ENCODE measurements at places on chromosomes 11 and 22.

DNA sequence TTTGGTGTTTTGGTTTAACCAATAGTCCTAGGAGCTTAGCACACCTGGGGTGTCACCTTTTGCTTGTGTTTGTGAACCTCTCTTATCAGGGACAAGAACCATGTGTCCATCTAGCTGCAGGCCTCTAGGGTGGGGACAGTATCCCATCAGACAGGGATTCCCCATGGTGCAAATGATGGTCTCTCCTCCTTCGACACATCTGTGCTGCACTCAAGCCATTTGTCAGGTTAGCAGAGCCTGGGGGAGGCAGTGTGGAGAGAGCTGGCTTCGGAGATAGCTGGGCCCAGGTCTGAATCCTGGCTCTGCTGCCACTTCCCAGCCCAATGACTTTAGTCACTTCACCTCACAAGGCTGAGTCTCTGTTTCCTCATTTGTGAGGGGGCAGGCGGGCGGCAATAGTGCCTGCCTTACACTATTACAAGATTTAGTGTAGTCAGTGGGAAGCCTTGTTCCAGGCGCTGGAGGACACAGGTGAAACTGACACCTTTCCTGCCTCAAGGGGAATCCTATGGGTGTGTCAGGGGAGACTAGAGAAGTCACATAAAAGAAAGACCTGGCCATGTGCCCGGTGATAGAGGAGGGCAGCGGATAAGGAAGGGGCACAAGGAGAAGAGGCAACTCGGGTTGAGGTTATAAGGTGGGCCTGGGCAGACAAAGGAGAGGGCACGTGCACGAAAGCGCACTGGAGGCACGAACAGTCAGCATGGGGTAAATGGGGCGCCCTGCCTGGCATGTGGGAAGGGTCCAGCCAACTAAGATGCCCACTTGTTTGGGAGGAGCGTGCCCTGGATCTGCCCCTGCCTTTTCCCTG is 12.6 kb downstream of the KLHL35 start:
- DNase-seq: no peak

DNA sequence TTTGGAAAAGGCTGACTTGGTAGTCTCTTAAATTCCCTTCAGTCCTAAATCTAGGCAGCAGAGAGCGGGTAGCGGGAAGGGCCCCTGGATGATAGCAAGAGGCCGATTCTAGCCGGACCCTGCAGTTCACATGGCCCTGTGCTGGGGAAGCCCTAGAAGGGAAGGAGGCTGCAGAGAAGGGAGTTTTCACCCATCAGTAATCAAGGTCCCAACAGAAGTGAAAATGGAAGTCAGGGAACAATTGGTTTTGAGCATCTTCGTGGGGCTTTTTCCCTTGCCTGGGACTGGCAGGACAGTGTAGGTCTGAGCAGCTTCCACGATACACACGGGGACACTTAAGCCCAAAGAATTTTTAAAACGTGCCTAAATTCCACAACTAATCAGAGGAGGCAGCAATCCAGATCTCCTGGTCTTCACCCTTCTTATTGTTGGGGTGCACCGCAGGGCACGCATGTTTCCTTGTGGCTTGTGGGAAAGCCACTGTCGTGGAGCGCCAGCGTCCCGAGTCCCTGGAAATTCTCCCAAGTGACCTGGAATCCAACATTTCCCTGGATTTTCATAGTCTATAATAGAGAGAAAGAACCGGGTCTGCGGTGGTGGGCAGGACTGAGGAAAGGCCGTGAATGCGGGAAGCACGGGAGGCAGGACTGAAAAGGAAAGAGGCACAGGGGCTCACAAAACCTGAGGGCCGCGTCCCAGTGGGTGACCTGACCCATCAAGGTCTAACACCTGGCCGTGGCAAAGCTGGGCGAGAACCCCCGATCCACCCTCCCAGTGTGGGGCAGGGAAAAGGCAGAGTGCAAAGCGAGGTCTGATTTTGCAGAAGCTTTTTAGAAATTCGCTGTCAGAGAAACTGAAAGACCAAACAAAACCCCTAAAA is 846 bp upstream of the OAF start:
- no peak for DNase-seq

- no peak for DNase-seq
These were observed 55.5 kb upstream of the SLC5A12 start for GRCh38 chr11:26777372-26777808.

- DNase-seq: no peak
These were observed 406.7 kb downstream of the TBC1D22A start for GRCh38 chr22:47168900-47169800.

DNA sequence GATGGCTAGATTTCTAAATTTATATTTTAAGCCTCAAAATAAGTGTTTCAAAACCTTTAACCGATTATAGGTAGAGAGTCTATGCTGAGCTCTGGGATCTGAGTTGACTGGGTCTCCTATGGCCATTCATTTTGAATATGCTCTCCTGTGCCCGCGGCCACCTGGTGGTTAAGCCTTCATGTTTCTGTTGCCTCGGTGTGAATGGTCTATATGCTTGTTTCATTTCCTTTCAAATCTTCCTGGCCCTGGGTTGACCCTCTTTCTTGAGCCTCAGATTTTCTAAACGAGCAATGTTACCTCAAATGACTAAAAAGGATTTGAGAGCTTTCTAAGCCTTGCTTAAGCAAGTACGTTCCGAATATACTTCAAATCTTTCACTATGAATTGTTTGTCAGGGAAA is 789.4 kb upstream of the KIRREL3 start:
- no peak for DNase-seq

DNA sequence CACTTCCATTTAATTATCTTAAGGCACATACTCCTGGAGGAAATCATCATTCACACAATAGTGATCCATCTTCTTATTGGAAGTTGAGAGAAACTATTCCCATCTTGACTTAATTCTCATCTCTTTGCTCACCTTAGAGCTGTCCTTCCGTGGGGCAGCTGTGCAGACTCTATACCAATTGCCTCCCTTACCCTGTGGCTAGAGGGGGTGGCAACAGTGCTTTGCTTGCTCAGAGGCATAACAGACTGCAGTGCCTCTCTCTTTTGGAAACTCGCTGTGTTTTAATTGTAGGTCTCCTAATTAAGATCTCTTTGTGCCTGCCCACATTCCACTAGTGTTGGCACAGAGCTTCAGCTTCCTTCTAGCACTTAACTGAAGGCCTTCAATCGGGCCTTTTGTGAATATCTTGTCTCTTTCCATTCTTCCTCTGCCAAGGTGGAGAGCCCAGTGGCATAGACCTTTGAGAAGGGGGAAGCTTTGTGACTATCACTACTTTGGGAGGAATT is 5.5 kb downstream of the KMT2A start:
- no peak for DNase-seq

- no peak for DNase-seq
These were observed 133.8 kb upstream of the NAV2 start for GRCh38 chr11:19578871-19579270.

GRCh38 chr11:2671748-2672147 is 28.0 kb downstream of the KCNQ1OT1 start:
- no peak for DNase-seq

- DNase-seq: no peak
These were observed 17.6 kb upstream of the MED17 start for GRCh38 chr11:93766504-93766903.

DNA sequence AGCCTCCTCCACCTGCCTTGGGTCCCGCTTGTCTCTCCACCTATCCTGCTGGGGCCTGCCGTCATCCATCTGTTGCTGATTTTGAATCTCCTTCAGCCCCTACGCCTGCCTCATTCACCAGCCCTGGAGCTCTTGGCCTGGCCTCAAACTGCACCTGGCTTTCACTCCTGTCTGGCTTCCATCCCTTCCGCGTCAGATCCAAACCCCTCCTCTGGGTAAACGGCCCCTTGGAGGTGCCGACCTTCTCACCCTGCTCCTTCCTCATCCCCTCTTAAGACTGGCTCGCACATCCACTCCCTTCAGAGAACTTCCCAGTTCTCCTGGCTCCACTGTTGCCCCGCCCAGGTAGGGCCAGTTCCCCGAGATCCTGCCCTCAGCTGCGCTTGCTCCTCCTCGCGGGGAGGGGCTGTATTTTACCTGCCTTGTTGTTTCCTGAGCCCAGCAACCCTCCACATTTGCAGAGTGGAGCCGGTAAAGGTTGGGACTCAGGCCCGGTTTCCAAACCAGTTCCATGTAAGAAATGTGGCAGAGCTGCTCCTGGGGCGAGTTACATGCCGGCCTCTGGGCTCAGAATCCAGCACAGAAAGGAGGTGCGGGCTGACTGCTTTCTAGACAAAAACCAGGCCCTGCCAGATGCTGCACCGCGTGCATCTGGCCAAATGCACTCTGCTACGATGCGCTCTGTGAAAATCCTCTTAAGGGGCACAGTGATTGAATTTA is 13.9 kb upstream of the SHANK2 start:
- DNase-seq: no peak

DNA sequence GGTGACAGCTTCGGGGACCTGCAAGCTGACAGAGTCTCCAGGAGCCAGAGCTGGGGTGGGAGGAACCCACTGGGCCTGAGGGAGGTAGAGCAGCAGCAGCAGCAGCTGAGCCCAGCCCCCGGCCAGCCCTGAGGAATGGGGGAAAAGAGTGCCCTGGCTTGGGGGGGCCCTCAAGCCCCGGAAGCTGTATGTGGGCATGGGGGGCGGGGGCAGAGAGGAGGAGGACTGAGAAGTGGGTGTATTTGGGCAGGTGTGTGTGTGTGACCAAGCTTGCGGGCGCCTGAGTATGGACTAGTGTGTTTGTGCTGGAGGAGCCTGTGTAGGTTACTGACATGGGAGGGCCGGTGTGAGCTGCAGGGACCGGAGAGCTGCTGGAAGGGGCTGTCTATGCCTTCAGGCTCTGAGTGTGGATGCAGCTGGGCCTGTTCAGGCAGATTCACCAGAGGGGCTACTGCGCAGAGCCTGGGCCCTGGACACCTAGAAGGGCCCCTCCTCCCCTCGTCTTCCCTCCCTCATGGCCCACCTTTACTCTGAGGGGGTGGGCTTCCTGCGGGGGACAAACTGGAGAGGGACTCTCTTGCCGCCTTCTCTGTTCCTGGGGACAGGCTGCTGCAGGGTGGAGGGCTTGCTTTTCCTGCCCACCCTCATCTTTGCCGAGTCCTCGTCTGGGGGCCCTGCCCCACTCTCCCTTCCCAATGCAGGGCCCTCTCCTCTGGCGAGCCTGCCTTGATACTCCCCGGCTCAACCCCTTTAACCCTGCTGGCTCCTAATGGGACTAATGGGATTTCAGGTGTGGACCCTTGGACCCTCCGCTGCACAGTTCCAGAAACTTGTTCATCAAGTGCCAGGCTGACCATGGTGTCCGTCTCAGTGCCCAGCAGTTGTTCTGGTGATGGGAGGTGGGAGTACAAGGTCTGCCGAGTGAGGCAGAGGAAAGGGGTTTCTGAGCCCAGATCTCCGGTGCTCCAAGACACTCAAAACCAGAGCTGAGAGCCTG is 28.2 kb downstream of the ST3GAL4 start:
- DNase-seq: no peak

Data from fibroblast of the conjunctiva (primary cell).